Psoas muscle (tissue), 8 donors: ENCODE measurements at places on chromosomes 3 and 15.

- DNase-seq = no peak
Measured at GRCh38 chr15:29669823-29670222, 152.4 kb downstream of the TJP1 start.

DNA sequence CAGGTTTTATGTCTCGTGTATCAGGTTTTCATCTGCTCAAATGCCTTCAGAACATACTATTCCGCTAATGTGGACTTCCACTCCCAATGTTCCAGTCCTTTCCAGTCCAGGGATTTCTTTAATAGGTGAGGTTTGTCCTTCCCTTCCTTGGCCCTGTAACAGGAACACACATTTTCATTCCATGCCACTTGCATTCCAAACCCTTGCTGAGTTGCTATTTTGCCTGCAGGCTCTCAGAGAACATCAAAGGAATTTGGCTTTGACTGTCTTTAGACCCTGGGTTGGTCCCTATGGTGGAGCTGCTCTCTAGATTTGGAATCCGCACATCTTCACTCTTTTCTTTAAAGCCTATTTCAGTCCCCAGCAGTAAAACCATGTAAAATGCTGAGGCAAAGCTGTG is 12.3 kb upstream of the ALCAM start:
- no peak for DNase-seq

- DNase-seq = no peak
Measured at GRCh38 chr3:62167566-62168262, 205.6 kb downstream of the FEZF2 start.

- no peak for DNase-seq
Measured at GRCh38 chr15:45143946-45144345, 14.2 kb downstream of the DUOX1 start.

DNA sequence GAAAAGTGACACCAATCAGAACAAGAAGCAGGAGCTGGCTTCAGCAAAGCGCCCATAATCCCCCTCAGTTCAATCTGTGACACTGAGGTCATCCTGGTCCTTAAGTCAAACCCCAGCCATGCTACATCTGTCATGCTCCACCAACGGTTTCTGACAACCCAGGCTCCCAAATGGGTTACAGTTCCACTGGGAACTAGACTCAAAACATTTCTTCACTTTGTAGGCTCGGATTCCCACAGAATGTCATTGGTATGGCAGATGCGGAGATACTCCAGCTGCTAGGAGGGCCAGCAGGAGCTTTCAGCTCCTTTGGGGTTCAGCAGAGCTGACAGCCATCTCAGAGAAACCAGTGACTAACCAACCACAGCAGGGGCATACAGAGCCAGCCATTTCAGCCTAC is 48.9 kb downstream of the SUMF1 start:
- DNase-seq = no peak
